ENCODE measurements at places on chromosomes 4 and X.

DNA sequence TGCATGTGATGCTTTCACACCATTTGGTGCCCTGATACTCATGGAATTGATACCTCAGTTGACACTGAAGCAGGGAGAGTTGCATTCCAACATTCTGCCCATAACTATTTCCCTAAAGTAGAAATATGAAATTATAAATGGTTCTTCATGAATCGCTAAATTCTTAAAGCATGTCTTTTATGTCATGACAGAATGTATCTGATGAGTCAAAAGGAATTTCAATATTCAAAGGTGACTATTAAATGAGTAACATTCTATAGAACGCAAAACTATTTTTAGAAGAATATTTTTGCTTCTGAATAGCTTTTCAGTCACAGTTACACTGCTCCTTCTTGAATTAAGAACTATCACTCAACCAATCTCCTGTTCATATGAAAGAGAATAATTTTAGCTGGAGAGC lies 152.8 kb downstream of the ADGRA3 start:
- no peak for DNase-seq

GRCh38 chr4:185713731-185714130 lies 98.3 kb downstream of the SORBS2 start:
- no peak for DNase-seq

GRCh38 chr4:2768921-2769336 lies 12.8 kb upstream of the TNIP2 start:
- no peak for DNase-seq

DNA sequence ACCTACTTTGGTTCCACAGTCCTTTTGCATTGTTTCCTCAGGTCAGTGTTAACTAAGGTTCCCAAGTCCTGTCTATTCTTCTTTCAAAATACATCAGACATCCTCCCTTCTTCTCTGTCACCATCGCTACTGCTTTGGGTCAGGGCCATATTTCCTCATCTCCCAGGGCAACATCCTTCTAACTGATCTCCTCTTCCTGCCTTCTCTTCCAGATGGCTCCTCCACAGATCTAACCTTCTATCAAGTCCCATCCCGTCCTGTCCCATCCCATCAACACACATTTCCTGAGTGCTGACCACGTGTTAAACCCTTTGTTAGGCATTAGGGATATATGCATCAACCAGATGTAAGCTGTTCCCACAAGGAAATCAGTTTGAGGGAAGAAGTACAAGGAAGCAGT lies 25.9 kb downstream of the PLAC1 start:
- no peak for DNase-seq

DNA sequence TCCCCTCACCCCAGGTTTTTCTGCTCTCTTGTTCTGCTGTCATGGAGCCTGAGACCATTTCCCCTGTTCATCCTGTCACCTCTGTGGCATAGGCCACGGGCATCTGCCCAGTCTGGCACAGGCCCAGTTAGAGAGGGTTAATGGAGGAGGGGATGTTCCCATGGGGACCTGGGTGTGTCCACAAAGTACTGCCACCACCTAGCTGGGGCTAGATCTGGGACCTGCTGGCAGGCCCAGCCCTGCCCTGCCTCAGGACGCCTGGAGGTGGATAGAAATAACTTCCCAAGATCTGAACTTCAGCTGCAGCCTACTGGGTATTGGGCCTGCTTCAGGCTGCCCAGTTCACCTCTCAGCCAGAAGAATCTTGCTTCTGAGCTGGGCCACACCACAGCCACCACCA lies 13.5 kb downstream of the EFNB1 start:
- no peak for DNase-seq

GRCh38 chr4:43682551-43682950 lies 766.1 kb downstream of the KCTD8 start:
- no peak for DNase-seq

GRCh38 chr4:26468283-26468949 lies 21.9 kb downstream of the CCKAR start:
- no peak for DNase-seq

DNA sequence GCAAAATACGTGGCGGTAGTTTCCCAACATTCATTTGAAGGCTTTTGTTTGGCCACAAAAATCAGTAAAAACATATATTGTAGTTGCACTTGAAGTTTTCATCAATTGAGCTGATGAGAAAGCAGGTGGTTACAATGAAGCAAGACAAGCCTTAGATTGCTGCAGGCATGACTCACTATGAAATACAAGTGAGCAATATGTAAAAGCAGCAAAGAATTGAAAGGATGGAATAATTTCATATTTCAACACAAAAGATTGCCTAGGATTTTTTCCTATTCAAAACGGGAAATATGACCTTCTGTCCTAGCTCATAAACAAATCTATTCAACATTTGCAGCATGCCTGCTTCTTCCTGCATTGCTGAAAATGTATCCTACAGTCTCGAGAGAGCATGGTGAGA lies 190.9 kb upstream of the BANK1 start:
- DNase-seq: no peak

GRCh38 chr4:17758485-17758884 lies 22.9 kb downstream of the FAM184B start:
- DNase-seq: no peak

GRCh38 chr4:98619180-98619579 lies 39.2 kb downstream of the TSPAN5 start:
- DNase-seq: no peak

DNA sequence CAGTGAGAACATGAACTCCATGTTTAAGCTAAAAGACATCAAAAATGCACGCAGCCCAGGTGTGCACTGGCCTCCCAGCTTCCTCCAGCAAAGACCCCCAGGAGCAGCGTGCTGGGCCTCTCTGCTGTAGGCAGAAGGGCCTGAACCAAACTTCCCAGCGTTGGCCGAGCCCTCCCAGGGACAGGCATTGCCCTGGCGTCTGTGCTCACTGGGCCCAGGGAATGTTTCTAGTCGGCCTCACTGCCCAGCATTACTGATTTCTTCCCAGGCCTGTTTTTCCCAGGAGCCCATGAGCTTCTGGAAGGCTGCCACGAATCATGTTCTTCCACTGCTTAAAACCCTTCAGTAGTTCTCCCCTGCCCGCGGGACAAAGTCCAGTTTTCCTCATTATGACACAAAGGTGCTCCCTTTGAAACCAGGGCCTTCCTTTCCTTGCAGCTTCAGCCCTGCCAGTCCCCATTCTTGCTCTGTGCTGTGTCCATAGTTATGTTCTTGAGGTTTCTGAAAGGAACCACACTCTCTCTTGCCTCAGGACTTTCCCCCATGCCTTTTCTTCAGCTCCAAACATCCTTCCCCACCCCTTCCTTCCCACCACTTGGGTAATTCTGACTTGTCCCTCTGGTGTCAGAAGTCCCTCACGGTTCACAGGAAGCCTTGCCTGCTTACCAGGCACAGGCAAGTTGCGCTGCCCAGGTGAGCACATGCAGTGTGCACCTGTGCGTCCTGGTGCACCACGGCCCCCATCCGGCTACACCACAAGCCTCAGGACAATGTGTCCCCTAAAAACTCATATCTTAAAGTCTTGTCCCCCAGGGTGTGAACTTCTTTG lies 93.4 kb upstream of the ENPP6 start:
- DNase-seq: no peak

DNA sequence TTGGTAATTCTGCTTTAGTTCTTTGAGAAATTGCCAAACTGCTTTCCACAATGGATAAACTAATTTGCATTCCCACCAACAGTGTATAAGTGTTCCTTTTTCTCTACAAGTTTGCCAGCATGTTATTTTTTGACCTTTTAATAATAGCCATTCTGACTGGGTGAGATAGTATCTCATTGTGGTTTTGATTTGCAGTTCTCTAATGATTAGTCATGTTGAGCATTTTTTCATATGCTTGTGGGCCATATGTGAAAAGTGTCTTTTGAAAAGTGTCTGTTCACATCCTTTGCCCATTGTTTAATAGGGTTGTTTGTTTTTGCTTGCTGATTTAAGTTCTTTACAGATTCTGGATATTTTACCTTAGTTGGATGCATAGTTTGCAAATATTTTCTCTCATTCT lies 25.9 kb downstream of the ENPEP start:
- no peak for DNase-seq

DNA sequence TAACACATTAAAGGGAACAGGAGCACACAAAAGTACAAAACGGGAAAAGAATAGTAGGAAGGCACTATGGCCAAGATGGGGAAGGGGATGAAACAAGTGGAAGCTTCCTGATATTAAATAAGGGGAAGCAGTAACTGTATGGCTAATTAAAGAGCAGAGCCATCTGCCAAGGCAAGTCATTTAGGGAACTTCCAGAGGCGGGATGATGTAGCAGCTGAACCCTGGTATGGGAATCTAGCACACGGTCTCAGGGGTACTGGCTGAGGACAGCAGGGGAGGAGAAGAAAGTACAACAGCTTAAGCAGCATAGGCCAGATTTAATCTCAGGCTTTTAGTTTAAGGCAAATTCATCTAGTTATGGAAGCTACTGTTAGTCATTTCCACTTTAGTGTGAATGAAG lies 59.1 kb downstream of the IGFBP7 start:
- DNase-seq: no peak

GRCh38 chr4:132683957-132684356 lies 465.1 kb upstream of the PCDH10 start:
- no peak for DNase-seq

DNA sequence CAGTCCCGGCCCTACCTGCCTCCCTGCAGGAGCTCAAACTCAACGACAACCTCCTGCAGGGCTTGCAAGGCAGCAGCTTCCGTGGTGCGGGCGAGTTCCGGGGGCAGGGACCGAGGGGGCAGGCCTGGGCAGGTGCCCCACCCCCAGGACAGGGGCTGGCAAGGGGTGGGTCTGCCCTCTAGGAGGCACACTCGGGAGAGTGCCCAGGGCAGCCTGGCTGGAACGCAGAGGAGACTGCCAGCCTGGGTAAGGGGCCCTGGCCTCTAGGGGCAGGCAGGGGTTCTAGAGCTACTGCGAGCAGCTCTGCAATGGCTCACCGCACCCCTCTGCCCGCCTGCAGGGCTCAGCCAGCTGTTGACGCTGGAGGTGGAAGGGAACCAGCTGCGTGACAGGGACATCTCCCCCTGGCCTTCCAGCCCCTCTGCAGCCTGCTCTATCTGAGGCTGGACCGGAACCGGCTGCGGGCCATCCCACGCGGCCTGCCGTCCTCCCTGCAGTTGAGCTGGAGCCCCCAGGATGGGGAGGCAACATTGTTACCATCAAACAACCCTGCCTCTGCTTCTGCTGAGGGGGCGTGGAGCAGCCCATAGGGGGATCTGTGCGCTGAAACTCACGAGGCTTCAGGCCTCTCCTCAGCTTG lies 12.1 kb upstream of the HAUS7 start:
- DNase-seq: no peak

DNA sequence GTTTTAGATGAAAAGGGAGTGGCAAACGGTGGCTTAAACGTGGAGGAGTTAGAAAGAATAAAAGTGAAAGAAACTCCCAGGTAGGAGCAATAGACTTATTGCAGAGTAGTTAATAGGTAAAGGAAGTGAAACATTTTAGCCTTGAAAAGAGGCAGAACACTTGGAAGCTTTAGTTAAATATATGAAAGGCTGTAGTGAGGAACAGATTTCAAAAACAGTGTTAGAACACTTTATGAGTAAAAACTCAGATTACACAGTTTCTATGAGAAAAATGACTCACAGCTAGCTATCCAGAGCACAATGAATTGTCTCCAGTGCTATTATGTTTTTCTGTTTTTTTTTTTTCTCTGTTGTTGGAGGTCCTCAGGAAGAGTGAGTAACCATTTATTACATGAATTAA lies 45.8 kb downstream of the TACR3 start:
- no peak for DNase-seq

- DNase-seq: no peak
Observed at GRCh38 chrX:77622672-77623071, 163.3 kb downstream of the ATRX start.

DNA sequence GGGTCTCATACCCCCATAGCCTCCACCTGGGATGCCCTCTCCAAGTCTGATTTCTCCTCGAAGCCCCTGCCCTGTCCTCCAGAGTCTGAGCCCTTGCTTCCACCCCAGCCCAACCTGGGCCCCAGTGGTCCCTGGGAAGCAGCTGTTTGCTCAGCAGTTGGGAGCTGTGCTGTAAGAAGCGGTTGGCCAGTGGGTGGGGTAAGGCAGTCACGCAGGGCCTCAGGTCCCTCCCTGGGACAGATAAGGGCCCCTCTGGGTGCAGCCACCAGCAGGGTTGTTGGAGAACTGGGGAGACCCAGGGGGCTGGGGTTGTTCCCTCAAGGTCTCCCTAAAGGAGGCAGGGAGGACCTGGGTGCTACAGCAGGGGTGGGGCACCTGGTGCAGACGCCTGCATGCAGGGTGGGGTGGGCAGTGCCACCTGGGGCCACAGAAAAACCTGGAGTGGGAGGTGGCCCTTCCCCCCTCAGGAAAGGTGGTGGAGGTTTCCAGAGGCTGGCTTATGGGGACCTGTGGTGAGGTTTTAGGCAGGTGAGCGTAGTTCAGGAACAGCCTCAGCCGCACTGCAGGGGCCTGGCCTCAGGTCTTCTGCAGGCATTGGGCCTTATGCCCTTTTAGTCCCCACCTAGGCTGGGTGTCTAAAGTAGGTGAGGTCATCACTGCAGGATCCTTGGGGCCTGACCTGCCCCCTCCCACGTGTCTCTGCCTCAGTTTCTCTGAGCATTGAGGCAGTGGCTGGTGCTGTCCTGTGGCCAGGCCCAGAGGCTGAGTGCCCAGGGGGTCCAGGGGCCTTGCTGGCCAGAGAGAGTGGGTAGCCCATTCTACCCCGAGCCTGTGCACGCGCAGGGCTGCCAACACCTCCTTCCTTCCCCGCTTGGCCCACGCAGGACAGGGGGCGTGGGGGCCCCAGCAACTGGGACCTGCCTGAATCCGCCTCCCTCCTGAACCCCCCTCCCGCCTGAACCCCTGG lies 3.1 kb upstream of the SLC26A1 start:
- no peak for DNase-seq

GRCh38 chr4:8906991-8907595 lies 35.5 kb upstream of the HMX1 start:
- no peak for DNase-seq

DNA sequence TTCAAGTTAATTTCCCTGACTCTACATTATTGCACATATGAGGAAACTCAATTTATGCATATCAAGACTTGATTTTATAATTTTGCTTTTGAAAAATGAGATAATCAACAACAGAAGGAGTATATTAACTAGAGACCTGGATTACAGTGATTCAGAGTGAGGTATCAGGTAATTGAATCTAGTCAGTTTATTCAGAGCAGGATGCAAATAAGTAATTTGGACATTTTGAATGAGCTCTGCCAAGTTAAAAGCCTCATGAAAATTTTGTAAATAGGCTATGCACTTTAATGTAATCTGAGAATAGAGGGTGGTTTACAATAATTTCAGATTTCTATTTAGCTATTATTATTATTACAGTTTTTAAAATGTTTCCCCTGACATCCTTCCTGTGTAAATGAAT lies 203.7 kb upstream of the EMCN start:
- DNase-seq: no peak

GRCh38 chr4:45580334-45580733 lies 543.5 kb downstream of the GABRG1 start:
- no peak for DNase-seq

GRCh38 chrX:65634732-65635131 lies 32.7 kb upstream of the MSN start:
- no peak for DNase-seq

DNA sequence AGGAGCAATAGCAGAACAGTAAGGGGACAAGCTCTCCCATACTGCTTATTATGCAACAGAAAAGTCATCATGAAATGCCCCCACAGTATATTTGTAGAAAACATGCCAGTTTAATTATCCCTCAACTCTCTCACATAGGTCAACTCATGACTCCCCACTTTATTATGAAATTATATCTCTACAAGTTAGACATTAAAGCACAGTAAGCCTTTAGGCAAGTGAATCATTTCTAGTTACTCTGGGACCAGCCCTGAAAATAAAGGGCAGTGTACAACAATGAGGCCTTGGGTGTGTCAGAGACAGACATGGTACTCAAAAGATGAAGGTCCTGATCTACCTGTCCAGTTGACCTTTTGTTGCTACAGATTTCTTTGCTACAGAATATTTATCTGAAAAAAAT lies 191.9 kb downstream of the FBXW7 start:
- DNase-seq: no peak
